ENCODE measurements at places on chromosomes 4 and X.

DNA sequence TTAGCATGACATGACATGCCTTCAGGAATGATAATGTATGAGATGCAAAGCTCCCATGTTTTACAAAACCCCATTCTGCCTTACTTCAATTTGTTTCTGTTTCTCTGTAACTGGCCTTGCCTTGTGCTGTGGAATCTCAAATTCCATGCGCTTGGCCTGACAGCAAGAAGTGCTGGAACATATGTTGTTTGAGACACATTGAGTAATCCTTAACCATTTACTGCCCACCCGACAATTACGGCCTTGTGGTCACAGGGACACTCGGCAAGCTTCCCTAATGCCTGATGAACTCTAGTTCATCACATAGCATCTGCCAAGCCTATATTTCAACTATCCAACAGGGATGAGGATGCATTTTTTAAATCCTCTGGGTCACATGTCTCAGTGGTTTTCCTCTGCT is 226.4 kb upstream of the CASK start:
- DNase-seq = no peak

GRCh38 chr4:86011117-86011516 is 348.7 kb downstream of the MAPK10 start:
- no peak for DNase-seq

- no peak for DNase-seq
Measured at GRCh38 chr4:139278912-139279759, 889 bp downstream of the MGARP start.

GRCh38 chrX:33138677-33139249 is 72.6 kb downstream of the DMD start:
- no peak for DNase-seq

- no peak for DNase-seq
Measured at GRCh38 chrX:103722505-103722904, 11.8 kb downstream of the TMEM31 start.

- DNase-seq = no peak
Measured at GRCh38 chr4:15084780-15085179, 82.5 kb downstream of the CPEB2 start.

GRCh38 chrX:52363247-52363883 is 5.5 kb upstream of the XAGE2 start:
- no peak for DNase-seq

DNA sequence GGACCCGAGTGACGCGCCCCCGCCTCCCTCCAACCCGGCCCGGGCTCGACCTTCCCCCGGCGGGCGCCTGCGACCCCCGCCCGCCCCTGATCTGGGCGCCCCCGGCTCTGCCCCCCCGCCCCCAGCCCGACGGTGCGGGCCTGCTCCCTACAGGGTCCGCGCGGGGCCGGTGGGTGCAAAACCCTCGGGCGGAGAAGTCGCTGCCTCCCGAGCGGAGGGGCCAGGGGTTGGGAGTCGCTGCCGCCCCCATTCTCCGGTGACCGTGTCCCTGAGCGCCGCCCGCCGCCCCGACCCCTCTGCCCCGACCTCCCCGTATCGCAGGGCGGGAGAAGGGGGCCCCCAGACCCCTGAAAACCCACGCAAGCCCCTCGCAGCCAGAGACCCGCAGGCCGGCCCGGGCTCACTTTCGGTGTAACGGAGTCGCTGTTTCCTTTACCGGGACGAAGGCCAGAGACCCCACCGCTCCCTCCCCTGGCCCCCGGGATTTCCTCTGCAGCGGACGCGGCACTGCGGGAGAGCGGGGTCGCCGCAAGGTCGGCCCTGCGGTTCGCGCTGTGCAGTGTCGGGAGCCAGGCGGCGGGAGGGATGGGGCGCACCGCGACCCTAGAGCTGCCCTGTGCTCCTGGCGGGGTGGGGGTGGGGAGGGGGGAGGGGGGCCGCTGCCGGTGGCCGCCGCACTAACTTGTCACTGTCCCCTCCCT is 729 bp upstream of the CPLX1 start:
- no peak for DNase-seq
